ENCODE measurements at places on chromosomes 7 and 10.

- peak; percentile 63 for DNase-seq
These were observed 29.7 kb downstream of the TRIM8 start for GRCh38 chr10:102673819-102674511.

- DNase-seq = no peak
These were observed 48.0 kb upstream of the AQP1 start for GRCh38 chr7:30863706-30864035.

DNA sequence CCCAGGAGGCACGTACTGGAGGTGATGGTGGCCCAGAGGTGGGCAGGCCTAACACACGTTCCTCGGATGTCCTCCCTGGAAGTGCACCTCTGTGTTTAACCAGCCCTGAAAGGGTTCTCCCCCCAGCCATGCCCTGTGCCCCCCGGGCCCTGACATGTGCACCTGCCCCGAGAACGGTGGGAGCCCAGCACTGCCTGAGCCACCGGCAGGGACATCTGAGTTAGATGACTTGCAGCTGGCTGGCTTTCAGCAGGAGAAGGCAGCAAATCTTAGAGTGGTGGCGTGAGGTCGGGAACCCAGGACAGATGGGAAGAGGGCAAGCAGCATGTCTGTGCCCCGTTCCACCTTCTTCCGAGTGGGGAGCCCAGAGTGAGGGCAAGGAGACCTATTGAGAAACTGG is 291.8 kb downstream of the TCERG1L start:
- no peak for DNase-seq

DNA sequence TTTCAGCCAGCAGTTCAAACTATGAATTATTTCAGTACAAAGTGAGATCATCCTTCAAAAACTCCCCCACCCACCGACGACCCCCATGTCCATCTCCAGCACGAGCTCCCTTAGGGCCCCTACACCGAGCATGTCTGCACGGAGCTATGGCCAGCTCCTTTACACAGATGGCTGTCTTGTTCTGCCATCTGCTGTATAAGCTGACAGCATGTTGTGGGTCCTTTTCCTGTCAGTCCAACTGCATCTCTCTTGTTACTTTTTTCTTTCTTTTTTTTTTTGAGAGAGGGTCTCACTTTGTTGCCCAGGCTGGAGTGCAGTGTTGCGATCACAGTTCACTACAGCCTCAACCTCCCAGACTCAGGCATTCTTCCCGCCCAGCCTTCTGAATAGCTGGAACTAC is 21.6 kb downstream of the NPC1L1 start:
- no peak for DNase-seq

DNA sequence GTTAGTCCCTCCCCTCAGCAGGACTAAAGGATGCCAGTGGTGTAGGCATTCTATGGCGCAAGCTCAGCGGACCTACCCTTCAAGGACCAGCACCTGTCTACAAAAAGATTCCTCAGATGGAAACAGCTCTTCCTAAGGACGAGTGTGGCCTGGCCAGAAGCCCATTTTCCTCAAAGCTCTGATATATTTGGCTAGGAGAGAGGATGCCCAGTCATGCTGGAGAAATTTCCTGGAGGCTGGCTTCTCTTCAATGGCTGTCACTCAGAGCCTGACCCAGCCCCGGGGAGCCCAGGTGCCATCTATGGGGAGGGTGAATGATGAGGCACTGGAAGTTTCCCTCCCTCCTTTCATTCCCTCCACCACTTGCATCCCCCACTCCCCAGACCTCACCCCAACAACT is 111.5 kb downstream of the PLXNA4 start:
- no peak for DNase-seq

- no peak for DNase-seq
These were observed 95.2 kb upstream of the PTER start for GRCh38 chr10:16341637-16342036.

Measured in stimulated activated CD4-positive, alpha-beta T cell treated with anti-CD3 and anti-CD28 coated beads, Interleukin-2, amount 100 ng/mL, for 24 hours (primary cell).